Kidney epithelial cell (primary cell): ENCODE measurements at places on chromosomes 1 and 21.

- DNase-seq, result no peak
Measured at GRCh38 chr1:208108646-208109330, 135.4 kb downstream of the PLXNA2 start.

GRCh38 chr1:166597516-166597915 is 241.8 kb upstream of the POGK start:
- DNase-seq, result no peak

GRCh38 chr1:230307213-230307612 is 118.9 kb downstream of the PGBD5 start:
- DNase-seq, result peak; percentile 31

- no peak for DNase-seq
Measured at GRCh38 chr1:200909071-200909470, 14.4 kb downstream of the INAVA start.

DNA sequence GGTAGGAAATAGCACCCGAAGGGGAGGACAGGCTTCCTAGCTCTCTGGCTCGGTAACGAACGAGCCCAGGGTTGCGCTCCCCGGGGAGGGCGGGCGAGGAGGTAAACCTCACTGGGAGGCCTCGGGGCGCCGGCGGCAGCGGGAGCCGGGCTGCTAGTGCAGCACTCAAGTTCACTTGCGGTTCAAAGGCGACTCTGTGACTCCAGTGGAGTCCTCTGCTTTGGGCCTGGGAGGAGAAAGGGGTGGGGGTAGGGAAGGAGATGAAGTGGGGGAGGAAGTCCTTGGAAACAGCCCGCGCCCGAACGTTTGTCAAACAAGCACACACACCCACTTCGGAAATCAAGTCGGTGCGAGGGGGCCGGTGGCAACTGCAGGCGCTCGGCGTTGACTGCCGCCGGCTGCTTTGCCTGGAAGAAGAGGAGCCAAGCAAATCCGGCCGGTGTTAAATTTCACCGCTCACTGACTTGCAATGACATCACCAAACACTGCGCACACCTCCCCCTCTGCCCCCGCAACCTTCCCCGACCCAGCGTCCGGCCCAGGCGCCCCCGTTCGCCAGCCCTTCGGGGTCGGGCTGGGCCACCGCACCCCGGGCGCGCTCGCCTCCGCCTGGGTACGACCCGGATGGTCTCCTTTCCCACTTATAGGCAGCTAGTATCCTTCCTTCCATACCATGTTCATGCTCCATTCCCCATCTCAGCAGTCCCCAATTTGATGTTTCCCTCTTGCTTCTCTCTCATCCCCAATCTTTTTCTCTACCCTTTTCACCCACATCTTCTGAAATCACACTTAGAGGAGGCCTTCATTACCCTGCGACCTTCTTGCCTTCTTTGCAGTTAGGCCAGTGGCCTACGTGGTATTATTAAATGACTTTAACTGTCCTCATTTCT is at the start of gene COL24A1:
Gene COL24A1 (minus strand): TSS at position 207 of the 890 bp plus-strand sequence. CDS start 376 bp downstream, outside the sequence.
- no peak for DNase-seq

DNA sequence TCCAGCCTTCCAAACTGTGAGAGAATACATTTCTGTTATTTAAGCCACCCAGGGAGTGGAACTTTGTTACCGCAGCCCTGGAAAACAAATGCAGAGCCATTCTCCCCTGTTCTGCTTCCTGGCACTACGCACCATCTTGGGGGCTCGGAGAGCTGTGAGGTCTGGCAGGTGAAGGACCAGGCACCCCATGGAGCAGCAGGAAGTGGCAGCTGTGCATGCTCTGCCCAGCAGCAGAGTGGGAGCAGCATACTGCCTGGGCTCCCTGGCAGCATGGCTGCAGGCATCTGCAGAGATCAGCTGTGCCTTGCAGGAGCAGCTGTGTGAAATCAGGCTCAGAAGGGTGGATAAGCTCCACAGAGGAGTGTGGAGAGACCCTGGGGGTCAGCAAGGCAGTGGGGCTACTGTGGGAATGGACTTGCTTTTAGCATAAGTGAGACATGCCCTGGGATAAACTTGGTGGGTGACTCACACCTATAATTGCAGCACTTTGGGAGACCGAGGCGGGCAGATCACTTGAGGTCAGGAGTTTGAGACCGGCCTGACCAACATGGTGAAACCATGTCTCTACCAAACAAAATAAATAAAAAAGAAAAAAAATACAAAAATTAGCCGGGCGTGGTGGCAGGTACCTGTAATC is 17.7 kb upstream of the ZSCAN20 start:
- no peak for DNase-seq

DNA sequence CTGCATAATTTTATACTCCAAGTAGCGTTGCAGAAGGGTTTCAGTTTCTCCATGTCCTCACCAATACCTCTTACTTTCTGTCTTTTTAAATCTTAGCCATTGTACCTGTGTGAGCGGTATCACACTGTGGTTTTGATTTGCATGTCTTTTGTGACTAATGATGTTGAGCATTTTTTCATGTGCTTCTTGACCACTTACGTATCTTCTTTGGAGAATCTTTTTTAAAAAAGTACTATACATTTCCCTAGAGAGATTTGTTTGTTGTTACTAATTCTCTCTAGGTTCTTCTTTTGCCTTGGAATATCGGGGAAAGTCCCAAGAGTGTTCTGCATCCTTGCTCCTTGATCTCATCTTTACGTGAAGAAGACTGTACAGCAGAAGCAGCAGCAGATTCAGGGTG is 81.8 kb upstream of the WARS2 start:
- no peak for DNase-seq

DNA sequence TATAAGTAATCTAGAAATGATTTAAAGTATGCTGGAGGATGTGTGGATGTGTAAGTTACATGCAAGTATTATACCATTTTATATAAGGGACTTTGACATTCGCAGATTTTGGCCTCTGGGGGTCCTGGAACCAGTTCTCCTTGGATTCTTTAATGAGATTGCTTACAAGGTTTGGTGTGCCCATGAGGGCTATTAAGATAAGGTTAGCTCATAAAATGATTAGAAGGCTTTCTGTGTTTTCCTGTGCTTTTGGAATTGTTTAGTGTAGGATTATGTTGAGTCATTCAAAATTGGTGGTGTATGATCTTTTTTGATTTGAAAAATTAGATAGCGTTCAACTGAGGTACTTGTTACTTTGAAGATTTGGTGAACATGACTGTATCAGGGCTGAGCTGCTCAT is 5.6 kb downstream of the USP25 start:
- no peak for DNase-seq
